Peyer's patch (tissue), 4 donors: ENCODE measurements at places on chromosomes 5 and 9. TPM values are rescaled to one million over a fixed set of nuclear protein-coding genes. Genes with fewer than 3 reads are reported as not detected.

- no peaks in the 10 kb centered on the region for H3K4me1 ChIP-seq
- DNase-seq, result no peak
- H3K27ac ChIP-seq, result no peak overlapping the region
- H3K4me3 ChIP-seq, result no peak overlapping the region
- peaks cover 1% of the 10 kb centered on the region for H3K27me3 ChIP-seq
- H3K36me3 ChIP-seq, result no peaks in the 10 kb centered on the region
Measured at GRCh38 chr9:21565155-21565554, 83.0 kb upstream of the IFNE start.

DNA sequence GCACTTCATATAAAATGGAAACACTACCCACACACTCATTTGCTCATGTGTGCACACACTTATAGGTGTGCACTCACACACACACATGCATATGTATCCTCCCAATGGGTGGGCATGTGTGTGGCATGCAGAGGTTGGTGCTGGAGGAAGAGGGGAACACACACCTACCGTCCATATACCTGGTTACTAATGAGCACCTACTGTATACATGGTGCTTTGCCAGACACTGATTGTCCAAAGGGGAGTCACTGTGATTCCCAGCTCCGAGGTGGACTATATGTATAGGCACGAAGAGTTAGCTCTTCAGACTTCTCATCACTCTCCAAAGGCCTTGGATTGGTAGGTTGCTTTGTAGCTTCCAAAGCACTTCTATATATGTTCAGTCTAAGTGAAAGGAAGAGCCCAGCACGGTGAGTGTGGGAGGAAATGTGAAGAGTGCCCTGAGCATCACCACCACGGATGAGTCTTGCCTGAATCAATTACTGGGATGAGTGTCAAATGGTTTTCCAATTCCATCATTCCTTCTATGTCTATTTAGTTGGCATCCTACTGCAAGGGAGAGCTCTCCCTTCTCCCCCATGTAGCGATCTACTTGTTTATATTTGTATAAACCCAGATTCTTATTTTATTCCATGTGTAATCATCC is 12.6 kb upstream of the ERGIC1 start:
- no peak overlapping the region for H3K27ac ChIP-seq
- no peak for DNase-seq
- H3K4me3 ChIP-seq, result no peak overlapping the region
- H3K36me3 ChIP-seq, result no peaks in the 10 kb centered on the region

DNA sequence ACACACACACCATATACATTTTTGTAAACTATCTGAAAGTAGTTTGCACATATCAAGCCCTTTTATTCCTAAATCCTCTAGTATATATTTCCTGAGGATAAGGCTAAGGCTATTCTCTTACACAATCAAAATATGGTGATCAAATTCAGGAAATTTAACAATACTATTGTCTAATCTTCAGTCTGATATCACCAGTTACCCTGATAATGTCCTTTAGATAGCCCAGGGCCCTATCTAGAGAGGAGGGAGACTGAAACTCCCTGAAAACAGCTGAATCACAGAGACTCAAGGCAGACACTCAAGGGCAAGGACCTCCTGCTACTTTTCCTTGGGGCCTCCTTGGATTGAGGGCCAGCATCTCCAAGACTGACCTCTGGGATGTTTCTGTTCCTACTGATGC is 30.4 kb downstream of the PTTG1 start:
- no peak for DNase-seq
- no peak overlapping the region for H3K4me3 ChIP-seq
- no peaks in the 10 kb centered on the region for H3K36me3 ChIP-seq

- no peak overlapping the region for H3K4me3 ChIP-seq
- no peak overlapping the region for H3K27ac ChIP-seq
- no peaks in the 10 kb centered on the region for H3K27me3 ChIP-seq
- no peaks in the 10 kb centered on the region for H3K4me1 ChIP-seq
Measured at GRCh38 chr5:3429962-3430361, 165.7 kb upstream of the IRX1 start.

- H3K27me3 ChIP-seq, result peaks cover 61% of the 10 kb centered on the region
- no peak for DNase-seq
- no peak overlapping the region for H3K4me3 ChIP-seq
Measured at GRCh38 chr5:171316258-171317121, 7.4 kb downstream of the TLX3 start.

DNA sequence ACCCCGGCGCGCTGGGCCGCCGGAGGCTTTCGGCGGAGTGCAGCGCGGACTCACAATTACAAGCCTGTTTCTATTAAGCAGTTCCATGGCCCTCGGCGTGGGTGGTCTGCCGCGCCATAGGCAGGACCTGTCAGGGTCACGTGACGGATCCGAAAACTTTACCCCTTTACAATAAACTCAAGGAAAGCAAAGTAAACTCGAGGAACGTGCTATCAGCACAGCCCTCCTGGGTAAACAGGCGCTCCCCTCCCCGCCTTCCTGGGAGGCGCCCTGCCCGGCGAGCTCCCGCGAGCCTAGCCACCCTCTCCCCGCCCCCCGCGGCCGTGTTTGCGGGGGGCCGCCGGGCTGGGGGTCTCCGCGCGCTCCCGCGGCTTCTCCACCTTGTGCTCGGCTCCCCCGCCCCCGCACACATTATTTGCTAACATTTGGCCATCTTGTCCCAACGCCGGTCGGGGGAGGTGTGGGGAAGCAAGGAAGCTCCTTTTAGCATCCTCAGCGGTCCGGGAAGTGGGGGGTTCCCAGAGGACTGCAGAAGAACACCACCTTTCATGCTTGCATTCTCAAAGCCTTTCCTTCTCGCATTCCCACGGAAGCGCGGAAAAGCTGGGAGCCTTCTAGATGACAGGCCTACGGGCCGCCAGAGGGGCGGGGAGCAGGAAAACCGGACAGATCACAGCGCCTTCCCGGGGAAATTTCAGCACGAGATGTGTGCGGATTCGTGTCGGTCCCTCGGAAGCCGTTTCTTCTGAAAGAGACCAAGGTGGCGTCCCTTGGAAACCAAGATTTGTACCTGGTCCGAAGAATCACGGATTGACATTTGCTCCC is at the start of gene PTCH1:
PTCH1 (minus strand) TSS at position 238 of the 825 bp plus-strand sequence.
- H3K27ac ChIP-seq, result peak within 1 kb of the TSS; percentile 87
- H3K27me3 ChIP-seq, result no peaks in the 10 kb centered on the region
- DNase-seq, result peak; percentile 20
- H3K4me3 ChIP-seq, result peak within 1 kb of the TSS; percentile 47
- no peaks in the 10 kb centered on the region for H3K36me3 ChIP-seq

DNA sequence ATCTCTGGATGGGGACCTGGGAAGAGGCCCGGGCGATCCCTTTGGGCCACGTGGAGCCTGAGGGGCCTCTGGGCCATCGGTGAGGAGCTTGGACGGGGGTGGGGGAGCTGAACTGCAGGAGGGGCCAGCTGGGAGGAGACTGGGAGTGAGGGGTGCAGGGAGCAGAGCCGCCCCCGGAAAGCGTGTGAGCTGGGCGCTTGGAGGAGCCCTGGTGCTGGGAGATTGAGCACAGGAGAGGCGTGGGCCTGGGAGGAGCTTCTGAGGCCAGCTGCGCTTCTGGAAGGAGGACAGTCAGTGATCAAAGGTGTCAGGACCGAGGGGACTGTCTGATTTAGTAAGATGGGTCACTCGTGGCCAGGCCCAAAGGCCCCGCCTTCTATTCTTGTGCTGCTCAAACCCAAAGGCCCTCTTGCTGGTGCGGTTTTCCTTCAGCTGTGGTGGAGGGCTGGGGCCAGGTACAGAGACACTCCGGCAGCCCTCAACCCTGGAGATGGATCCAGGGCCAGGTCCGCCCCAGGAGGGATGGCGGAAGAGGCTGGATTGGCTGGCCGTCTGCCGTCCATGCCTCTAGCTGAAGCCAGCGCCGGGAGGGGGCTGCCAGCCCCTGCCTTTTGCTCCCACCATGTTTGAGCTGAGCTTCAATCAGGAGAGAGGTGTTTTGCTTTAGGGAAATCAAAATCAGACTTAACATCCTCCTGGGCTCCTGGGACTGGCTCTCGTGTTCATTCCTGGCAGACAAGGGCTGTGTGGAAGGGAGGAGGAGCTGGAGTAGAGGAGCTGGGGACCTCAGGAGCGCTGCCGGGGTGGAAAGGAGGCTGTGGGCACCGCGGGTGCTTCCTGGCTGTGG is 21.6 kb downstream of the NCS1 start:
- no peaks in the 10 kb centered on the region for H3K4me1 ChIP-seq
- no peak overlapping the region for H3K27ac ChIP-seq
- H3K27me3 ChIP-seq, result no peaks in the 10 kb centered on the region
- H3K36me3 ChIP-seq, result no peaks in the 10 kb centered on the region
- DNase-seq, result no peak

PCSK5 gene
- 77.6 TPM for total RNA-seq

PDLIM4 gene
- 17.9 TPM for total RNA-seq
